Common myeloid progenitor, CD34-positive (primary cell): ENCODE measurements at places on chromosomes 5 and 9.
A peak's percentile ranks its signal among the peaks of the same experiment; 100 is the strongest.

- DNase-seq = peak; percentile 80
Measured at GRCh38 chr9:113589890-113590289, 126.4 kb downstream of the RGS3 start.

DNA sequence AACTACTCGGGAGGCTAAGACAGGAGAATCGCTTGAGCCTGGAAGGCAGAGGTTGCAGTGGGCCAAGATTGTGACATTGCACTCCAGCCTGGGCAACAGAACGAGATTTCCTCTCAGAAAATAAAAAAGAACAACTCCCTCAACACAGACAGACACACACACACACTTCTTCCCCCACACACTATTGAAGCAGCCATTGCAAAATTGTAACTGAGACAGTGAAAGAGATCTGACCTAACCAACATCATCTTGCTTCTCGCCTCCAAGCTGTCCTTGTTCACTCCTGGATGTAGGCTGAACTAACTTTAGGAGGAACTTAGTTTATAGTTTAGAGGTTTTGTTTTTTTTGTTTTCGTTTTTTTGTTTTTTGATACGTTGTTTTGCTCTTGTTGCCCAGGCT lies 13.0 kb upstream of the PLIN2 start:
- no peak for DNase-seq

DNA sequence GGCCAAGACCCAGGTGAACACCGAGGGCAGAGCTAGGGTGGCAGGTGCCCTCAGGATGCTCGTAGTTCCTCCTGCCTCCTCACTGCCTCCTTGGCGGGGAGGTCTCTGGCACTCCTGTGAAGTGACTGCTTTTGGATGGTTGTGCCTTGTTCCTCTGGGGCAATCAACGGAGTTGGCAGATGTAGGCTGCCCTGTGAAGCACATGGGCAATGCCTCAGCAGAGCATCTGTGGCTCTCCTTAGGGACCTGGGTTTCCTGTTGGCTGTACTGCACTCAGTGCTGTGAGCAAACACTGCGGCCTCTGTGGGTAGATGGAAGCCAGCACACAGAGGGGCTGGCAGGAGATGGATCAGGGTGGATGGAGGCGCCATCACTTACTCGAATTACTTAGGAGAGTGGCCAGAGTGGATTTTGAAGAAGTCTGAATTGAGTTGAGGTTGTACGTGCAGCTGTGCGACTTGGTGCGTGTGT lies 71.4 kb upstream of the COL5A1 start:
- DNase-seq = peak; percentile 30

GRCh38 chr9:131854334-131854733 lies 114.5 kb upstream of the RAPGEF1 start:
- DNase-seq = no peak

DNA sequence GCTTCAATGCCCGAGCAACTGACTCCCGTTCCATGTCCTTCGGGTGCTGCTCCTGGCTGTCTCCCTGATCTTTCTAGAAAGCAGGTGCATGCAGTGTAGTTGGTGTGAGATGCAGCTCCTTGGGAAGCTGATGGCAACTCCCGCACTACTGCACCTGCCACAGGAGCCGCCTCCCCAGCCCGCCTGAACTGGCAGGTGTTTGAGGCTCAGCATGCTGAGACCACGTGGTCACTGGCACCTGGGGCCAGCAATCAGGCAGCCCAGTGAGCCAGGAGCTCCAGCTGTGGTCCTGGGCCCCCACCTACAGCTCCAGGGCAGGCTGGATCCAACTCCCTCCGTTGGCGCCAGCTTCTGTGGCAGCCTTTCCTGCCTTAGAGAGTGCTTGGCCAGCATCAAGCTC lies 111.5 kb downstream of the ICE1 start:
- no peak for DNase-seq
